ENCODE measurements at places on chromosomes 4 and X.

DNA sequence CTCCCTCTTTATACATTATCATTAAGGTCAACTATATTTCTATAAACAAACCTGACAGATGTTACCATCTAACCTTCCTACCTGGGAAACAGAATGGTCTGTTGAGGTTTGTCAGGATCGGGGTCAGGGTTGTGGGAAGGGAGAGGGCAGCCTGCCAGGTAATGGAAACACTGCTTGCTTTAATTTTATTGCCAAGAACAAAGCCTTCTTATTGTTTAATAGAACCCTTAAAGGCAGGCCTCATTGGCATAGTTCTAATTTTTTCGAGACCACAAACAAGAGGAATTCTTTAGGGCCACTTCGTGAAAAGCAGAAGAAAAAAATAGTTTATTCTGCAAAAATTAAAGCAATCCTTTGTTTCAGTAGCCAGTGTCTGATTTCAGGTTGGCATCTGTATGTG is 113.2 kb downstream of the MID1 start:
- DNase-seq, result no peak

DNA sequence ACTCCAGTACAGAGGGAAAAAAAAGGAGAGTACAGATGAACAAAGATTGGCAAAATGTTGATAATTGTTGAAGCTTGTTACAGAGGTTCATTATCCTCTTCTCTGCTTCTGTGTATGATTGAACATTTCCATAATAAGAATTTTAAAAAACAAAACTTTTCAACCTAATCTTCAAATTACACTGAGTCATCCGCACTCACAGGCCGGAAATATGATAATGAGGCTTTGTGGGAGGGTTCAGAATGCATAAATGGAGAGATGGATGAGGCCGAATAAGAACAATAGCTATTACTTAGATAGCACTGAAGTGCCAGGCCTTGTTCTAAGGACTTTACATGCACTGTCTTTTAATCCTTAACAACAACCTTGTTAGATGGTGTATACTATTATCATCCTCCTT is 4.6 kb upstream of the ERCC6L start:
- no peak for DNase-seq

- DNase-seq, result no peak
Observed at GRCh38 chr4:102612210-102612609, 111.1 kb downstream of the NFKB1 start.

- DNase-seq, result no peak
Observed at GRCh38 chr4:176874721-176875445, 82.2 kb upstream of the VEGFC start.

GRCh38 chr4:159042097-159042605 is 60.7 kb upstream of the RAPGEF2 start:
- DNase-seq, result no peak

DNA sequence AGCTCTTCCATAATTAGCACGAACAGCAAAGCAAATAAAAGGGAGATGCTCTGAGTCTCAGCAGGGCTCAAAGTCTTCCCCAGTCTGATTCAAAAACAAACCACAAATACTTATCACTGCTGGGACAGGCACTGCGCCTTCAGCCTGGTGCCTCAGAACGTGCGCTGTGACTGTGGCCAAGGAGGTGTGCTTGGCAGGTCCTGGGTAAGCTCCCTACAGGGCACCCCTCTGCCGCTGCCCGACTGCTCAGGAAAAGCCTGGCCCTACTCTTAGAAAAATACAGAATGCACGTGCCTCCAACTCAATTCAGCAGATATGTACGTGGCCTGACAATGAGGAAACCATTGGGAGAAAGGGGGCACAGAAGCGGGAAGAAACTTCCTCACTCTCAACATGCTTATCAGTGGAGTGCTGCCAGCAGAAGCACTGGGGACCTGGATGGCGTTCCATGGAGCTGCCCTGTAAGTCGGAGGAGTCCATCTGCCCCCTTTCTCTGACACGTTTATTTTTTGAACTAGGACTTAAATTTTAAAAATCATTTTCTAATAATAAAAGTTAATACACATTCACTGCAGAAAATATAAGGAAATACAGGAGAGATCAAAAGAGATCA is 86.8 kb downstream of the GATB start:
- DNase-seq, result no peak

All from activated effector memory CD4-positive, alpha-beta T cell treated with Interleukin-2 at 50 U/mL for 16 hours (primary cell).